Activated T-cell treated with anti-CD3 and anti-CD28 coated beads for 4 hours (primary cell): ENCODE measurements at places on chromosomes 12 and 14.
A peak's percentile ranks its signal among the peaks of the same experiment; 100 is the strongest.

GRCh38 chr12:90216815-90217214, 508.2 kb upstream of the ATP2B1 start:
- DNase-seq: no peak

DNA sequence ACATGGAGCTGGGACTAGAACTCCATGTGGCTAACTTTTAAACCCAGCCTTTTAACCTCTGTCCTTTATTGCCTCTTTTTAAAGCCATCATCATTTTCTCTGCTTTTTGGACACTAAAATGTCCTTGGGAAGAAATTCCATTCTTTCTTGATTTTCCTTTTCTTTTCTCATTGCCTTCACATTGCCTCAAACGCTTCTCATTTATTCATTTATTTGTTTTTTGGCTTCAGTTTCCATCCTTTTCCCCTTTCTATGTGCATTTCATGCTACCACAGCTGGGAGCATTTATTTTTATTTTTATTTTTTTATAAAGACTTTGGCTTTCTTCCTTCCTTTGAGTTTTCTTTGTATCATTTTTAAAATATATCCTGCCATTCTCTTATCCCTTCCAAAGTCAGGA, 212.2 kb downstream of the DACT1 start:
- DNase-seq: no peak

GRCh38 chr12:25959071-25959961, 834 bp downstream of the RASSF8 start:
- no peak for DNase-seq

DNA sequence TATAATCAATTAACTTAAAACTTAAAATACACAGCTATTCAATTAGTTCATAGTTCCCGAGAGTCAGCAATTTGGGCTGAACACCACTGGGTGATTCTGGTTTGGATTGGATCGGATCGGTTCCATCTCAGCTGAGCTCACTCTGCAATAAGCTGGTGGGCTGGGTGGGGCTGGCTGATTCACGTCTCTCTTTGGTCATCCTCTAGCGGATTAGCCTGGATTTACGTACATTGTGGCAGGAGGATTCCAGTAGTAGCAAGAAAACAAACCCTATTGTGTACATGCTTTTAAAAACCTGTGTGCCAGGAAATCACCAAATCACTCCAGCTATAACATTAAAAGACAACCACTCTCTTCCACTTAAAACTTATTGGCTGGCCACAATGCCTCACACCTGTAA, 3.2 kb upstream of the CLEC4C start:
- DNase-seq: no peak

- peak; percentile 14 for DNase-seq
Measured at GRCh38 chr14:58171090-58171489, 19.1 kb upstream of the ARMH4 start.

DNA sequence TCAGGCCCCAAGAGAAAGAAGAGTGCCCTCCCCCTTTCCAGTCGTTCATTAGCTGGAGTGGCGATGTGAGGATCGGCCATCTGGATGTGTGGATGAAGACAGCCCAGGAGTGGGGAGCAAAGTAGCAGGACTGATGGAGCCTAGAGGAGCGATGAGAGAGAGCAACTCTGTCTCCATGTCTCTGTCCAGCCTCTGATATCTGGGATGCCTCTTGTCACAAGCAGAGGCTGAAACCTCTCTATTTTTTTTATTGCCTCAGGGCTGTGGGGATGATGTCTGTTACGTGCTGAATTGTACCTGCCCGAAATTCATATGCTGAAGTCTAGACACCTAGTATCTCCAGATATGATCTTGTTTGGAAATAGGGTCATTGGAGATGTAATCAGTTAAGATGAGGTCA, 2.7 kb downstream of the SERPINA11 start:
- no peak for DNase-seq

DNA sequence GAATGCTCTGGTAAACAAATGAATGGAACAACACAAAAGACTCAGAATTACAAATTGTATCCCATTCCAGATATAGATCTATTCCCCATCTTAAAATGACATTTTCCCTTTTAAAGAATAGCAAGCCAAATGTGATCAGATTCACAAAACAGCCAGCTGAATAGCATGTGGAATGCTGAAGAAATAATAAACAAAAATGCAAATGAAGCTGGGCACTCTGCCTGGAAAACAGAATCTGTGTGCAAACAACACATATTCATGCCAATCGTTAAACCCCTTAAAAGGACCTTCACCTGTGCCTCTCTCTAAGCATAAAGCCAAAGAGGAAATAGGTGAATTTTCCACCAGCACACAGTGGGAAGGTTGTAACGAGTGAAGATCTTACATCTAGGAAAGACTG, 67.9 kb upstream of the PDZRN4 start:
- no peak for DNase-seq

- no peak for DNase-seq
Measured at GRCh38 chr14:24102357-24103048, 8.4 kb downstream of the PCK2 start.

DNA sequence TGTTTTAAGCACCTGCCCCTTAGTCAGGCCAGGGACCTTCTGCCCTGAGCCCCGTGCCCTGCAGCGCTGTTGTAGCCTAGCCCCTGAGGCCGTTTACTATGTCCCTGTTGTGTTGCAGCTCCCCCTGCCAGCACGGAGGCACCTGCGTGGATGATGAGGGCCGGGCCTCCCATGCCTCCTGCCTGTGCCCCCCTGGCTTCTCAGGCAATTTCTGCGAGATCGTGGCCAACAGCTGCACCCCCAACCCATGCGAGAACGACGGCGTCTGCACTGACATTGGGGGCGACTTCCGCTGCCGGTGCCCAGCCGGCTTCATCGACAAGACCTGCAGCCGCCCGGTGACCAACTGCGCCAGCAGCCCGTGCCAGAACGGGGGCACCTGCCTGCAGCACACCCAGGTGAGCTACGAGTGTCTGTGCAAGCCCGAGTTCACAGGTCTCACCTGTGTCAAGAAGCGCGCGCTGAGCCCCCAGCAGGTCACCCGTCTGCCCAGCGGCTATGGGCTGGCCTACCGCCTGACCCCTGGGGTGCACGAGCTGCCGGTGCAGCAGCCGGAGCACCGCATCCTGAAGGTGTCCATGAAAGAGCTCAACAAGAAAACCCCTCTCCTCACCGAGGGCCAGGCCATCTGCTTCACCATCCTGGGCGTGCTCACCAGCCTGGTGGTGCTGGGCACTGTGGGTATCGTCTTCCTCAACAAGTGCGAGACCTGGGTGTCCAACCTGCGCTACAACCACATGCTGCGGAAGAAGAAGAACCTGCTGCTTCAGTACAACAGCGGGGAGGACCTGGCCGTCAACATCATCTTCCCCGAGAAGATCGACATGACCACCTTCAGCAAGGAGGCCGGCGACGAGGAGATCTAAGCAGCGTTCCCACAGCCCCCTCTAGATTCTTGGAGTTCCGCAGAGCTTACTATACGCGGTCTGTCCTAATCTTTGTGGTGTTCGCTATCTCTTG, 7.6 kb downstream of the DLK1 start:
- DNase-seq: no peak

DNA sequence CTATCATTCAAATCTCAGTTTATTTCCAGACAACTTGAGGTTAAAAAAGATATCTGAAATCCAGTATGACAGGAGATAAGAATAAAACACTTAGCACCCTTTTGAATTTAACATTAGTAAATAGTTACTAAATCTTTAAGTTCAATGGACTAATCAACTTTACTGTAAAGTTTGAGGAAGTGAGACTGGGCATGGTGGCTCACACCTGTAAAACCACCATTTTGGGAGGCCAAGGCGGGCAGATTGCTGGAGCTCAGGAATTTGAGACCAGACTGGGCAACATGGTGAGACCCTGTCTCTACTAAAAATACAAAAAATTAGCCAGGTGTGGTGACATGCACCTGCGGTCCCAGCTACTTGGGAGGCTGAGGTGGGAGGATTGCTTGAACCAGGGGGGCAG, 40.3 kb upstream of the CERS5 start:
- no peak for DNase-seq

DNA sequence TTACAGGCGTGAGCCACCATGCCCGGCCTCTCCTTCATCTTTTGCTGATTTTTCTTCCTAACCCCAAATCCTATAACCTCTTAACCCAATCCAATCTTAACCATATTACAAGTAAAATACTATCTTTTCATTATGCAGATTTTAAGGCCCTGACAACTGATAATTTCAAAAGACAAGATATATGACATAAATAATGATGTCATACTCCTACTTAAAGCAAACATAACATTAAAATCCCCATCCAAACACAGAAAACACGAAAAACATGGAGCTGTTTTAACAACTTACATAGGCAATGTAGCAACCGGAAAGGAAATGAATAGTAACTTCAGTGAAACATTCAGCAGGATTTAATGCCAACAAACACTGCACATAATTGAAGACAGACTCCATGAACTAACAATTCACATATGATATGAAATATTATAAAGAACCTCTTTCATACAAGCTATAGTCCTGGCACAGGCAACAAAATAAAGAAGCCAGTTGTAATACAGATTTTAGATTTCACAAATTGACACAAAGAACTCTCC, 21.5 kb downstream of the USP44 start:
- DNase-seq: no peak

DNA sequence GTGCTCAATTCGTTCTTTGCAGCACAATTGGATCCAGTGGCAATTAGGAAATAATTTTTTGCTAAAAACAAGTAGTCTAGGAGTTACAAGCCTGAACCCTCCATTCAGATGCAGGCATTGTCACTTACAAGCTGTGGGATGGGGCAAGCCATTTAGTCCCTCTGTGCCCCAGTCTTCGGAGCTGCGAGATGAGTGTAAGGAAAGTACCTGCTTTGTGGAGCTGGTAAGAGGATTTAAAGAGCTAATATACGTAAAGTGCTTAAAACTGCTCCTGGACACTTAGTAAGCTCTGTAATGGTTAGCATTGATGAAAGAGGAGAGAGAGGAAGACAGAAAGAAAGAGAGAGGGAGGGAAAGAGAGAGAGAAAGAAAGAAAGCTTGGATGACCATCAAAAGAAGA, 112.5 kb downstream of the LGMN start:
- no peak for DNase-seq

GRCh38 chr12:75553836-75554555, 42.6 kb upstream of the KRR1 start:
- no peak for DNase-seq

DNA sequence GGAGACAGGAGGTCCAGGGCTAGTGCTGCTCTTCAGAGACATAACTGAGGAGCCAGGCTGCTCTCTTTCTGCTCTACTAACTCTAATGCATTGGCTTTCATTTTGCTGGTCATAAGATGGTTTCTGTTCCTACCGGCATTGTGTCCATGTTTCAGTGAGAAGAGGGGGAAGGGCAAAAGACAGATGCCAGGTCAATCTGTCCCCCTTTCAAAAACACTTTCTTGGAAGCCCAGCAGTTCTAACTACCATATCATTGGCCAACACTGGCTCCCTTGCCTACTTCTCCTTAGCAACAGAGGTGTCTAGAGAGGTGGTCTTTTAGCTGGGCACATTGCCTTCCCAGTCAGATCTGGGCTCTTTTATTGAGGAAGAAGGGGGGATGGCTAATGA, 63.9 kb downstream of the TGFB3 start:
- no peak for DNase-seq

- DNase-seq: no peak
Measured at GRCh38 chr14:71532344-71532743, 399.9 kb upstream of the RGS6 start.

DNA sequence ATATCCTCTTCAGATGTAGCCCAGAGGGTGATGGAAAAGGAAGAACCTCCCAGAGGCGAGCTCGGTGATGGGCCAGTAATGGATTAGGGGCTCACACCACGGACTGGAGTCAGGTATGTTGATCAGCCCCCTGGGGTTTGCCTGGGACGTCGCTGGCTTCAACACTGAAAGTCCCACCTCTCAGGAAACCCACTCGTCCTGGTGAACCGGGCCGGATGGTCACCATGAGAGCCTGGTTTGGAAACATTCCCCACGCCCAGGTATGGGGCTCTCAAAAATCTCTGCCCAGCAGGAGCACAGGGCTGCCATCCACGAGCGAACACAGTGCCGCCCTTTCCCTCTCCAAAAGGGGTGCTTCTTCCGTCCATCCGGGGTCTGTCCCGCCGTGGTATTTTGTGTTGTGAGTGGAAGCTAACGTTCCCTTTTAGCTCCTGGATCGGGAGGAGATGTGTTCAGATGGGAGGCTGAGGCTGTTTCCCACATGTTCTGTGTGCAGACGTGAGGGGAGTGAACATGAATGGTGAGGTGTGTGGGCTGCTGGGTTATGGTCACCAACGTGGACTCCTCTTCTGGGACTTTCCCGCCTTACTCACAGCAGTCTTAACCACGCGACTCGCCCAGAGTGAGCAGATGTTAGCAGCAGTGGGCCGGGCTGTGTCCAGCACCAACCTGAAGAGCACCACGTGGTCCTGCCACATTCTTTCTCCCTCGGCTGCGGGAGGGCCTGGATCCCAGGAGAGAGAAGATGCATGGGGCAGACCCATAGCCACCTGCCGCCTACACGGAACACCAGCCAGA, 139.2 kb downstream of the KIF26A start:
- no peak for DNase-seq

DNA sequence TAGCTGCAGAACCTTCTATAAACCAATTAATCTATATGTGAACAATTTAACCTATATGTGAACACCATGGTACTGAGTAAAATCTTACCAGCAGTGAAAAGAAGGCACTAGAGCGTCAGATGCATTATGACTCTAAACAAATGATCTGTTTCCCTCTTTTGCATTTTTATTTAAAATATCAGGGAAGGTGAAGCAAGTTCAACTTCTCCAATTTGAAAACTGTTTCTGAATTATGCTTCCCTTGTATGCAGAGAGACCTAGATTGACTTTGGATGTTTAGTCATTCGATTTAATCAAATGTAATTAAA, 80.9 kb downstream of the DAD1 start:
- no peak for DNase-seq

DNA sequence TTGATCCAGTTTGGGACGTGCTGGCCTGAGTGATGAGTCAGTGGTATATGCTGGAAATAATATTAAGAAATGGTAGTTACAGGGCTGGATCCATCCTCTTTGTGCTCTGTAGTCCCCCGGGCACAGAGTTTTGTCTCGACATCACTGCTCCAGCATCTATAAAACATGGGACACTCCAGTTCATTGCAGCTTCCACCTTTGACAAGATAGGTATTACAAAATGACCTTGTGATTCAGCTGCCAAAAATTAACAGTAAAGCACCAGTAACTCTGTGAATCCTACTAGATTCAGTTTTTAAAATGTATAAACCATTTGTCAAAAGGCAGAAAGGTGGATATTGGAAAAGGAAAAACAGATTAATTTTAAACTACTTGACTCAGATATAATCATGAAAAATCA, 14.6 kb upstream of the GNG2 start:
- no peak for DNase-seq

DNA sequence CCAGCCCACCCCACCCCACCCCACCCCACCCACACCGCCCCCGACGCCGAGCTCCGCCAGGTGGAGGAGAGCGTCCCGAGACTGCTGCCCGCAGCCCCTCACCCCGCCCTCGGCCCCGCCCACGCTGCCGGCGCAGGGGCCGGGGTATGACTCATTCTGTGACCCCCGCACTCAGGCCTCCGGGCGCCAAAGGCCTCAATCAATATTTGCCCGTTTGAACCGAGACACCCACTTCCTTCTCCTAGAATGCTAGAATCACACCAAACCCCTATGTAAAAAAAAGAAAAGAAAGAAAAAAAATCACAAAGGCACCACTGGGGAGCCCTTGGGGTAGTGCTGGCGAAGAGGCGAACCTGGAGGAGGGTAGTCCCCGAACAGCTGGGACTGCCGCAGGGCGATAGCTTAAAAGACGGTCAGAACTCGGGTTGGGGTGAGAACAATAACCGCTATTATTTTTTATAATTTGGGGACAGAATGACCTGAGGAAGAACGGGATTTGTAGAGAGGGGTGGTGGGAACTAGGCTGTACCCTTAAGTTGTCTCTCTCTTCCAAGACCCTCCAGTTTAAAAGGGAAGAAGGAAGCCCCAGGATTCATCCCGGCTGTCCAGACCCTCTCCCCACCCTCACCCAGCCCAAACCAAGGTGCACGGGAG, 894 bp downstream of the KRT8 start:
- DNase-seq: peak; percentile 29
